ENCODE measurements at places on chromosomes 6 and 20.
A peak's percentile ranks its signal among the peaks of the same experiment; 100 is the strongest.

DNA sequence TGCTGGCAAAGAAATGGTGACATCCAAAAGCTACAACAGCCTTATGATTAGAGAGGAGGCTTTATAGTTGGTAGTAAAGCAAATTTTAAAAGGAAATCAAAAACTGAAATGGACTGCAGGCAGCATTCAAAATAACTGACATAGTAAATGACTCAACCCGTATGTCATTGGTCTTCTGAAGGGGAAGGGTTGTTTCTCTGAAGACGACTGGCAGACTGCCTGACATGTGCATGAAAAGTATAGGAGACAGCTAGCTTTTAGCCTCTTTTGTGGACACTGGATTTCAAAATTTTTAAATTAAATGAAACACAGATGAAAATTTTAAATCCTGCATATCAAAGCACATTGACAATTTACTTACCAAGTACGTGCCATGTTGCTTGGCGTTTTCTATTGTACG, 90.7 kb downstream of the TRMT6 start:
- DNase-seq = peak; percentile 79

DNA sequence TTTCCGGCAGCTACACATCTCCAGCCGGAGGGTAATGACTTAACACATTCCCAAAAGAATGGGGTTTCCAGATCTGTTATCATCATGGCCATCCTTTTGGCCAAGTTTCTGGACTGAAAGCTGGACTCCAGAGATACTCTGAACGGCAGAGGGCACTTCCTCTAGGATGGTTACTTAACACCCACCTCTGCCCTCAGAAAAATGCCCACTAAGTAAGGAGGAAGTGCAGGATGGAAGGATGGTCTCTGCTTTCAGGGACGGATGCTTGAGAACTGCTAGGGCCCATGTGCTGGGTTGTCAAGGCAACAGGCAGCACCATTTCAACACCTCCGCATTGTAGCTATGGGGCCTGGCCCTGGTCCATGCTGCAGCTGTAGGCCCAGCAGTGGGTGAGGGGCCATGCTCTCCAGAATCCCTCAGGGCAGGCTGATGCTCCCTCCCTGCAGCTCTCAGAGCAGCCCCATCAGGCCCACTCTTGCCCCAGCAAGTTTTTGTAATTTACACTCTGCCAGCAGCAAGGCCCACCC, 16.5 kb upstream of the TGM3 start:
- no peak for DNase-seq

- no peak for DNase-seq
Observed at GRCh38 chr20:44807051-44807683, 3.2 kb downstream of the RIMS4 start.

- no peak for DNase-seq
Observed at GRCh38 chr20:17593902-17594301, 24.0 kb downstream of the DSTN start.

GRCh38 chr6:21615504-21615903, 22.0 kb downstream of the SOX4 start:
- no peak for DNase-seq

- DNase-seq = no peak
Observed at GRCh38 chr6:36820700-36821580, 18.3 kb downstream of the CPNE5 start.

GRCh38 chr6:138545621-138545980, 46.3 kb upstream of the NHSL1 start:
- no peak for DNase-seq

DNA sequence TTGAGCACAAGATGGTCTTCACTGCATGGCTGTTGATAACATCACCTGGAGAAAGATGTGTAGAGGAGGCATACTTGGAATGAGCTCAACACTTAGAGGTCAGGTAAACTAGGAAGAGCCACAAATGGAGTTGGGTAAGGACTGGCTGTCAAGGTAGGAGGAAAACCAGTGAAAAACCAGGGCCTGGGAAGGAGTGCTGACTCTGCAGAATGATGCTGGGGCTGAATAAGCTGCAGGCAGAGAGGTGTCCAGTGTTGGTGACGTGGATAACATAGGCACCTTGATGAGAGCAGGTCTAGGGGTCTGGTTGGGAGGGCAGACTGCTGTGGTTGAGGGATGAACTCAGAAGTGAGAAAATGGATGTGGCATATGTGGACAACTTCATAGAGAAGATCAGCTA, 160.2 kb downstream of the CARMIL1 start:
- DNase-seq = no peak

- no peak for DNase-seq
Observed at GRCh38 chr6:122494665-122495272, 23.2 kb upstream of the SERINC1 start.

DNA sequence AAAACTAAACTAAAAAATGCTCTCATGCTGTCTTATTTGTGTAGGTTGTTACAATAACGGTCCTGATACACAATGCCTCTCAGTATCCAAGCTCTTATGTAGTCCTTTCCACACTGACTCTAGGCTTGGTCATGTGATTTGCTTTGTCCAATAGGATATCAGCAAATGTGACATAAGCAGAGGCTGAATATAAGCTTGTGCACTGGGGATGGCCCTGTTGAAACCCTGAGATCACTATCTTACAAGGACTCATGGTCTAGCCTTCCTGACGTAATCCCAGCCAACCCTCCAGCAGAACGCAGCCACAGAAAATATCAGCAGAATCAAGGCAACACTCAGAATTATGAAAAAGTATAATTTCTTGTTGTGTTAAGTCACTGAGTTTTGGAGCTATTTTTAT, 145.1 kb upstream of the CCN2 start:
- DNase-seq = no peak

DNA sequence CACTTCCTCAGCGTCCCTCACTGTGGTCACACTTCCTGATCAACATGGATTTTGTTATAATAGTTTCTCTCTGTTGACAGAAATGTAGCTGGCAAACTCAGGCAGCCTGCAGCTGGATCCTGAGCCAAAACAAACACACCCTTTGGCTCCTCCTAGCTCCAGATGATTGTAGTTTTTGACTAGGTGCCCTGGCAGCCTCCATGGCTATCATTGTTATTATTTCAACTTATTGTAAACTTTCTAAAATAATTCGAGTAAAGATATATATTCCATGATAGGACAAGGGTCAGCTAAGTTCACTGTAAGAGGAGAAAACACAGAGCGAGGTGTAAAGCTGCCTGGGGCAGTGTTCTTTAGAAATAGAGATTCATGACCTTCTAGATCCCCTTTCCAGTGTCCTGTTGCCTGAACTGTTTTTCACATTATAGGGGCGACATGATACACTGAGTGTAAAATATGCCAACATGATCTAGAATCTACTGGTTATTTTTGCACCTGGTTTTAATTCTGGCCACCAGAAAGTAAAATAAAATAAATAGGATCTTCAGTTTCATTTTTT, 98.2 kb upstream of the HDGFL1 start:
- peak; percentile 5 for DNase-seq

DNA sequence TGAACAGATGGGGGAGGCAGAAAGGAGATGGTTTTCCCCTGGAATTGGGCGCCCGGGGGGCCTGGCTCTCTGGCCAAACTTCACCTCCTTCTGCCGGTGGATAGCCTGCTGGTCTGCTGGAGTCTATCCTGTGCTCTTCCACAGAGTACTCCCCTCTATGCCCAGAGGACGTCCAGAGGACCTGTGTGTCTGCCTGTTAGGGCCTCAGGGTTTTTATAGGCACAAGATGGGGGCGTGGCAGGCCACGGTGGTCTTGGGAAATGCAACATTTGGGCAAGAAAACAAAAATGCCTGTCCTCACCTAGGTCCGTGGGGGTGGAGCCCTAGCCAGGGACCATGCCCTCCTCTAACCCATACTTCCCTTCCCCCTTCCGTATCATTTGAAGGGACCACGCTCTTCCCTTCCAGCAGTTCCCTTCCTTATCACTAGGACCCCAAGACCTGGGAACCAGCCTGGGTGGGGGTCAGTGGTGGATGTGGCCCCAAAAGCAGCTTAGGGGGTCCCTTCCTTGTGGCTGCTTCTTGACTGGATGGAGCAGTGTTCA, 53.6 kb upstream of the ZNF337 start:
- no peak for DNase-seq

DNA sequence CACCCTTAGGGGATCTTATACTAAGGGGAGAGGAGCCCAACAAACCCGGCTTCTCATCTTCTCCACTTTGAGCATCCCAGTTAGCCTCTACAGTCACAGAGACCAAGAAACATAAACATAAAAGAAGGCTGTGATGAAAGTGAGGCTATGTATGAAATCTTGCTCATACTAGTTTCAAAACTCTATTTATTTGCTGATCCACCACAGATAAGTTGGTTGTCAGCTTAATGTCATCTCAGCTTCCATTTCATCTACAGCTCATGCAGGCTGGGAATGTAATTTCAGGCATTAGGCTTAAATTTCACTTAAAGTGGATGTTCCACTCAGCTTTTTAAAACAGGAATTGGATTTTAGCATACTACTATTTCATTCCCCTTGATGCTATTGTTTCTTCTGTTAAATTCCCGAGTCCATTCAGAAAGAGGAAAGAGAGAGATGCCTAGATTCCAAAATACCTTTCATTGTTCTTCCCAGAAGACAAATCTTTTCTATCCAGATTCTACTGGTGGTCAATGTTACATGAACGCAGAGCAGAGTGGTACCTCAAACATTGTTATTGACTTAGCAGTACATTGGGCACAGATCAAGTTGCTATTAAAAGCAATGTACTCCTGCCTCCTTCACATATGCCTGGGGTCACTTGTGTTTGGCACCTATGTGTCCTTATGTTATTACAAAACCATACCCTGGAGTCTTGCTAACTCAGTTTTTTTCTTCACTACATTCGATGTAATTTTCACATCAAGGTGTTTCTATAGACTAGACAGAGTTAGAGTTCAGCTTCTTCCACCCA, 149.0 kb downstream of the HACE1 start:
- DNase-seq = no peak

DNA sequence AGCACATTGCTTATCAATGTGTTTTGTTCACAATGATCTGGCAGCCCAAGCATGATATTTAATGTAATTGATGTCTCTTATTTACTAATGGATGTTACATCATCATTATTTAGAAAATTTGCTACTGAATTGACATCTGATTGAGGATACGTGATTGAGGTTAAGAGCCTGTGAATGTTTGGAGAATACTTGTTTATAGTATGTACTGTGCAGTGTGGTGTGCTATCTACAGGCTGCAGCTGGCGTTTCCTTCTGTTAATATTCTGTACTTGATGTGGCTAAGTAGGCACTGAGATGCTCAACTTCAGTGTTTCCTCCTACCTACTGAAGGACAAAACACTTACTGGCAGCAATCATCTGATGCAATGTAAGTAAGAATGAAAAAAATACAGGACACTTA, 709.6 kb upstream of the FLRT3 start:
- DNase-seq = no peak

DNA sequence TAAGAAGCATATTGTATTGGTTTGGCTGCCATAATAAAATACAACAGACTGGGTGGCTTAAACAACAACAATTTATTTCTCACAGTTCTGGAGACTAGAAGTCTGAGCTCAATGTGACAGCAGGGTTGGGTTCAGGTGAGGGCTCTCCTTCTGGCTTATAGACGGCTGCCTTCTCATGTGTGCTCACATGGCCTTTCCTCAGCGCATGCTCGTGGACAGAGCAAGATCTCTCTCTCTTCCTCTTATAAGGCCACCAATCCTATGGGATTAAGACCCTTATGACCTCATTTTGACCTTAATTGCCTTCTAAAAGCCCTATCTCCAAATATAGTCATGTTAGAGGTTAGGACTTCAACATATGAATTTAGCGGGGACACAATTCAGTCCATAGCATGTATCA, 32.4 kb upstream of the GFOD1 start:
- DNase-seq = no peak

GRCh38 chr6:12875051-12875450, 158.5 kb downstream of the PHACTR1 start:
- DNase-seq = peak; percentile 8

All from AG09309 (cell line).